ENCODE measurements at places on chromosomes 5 and 9.
A peak's percentile ranks its signal among the peaks of the same experiment; 100 is the strongest.

DNA sequence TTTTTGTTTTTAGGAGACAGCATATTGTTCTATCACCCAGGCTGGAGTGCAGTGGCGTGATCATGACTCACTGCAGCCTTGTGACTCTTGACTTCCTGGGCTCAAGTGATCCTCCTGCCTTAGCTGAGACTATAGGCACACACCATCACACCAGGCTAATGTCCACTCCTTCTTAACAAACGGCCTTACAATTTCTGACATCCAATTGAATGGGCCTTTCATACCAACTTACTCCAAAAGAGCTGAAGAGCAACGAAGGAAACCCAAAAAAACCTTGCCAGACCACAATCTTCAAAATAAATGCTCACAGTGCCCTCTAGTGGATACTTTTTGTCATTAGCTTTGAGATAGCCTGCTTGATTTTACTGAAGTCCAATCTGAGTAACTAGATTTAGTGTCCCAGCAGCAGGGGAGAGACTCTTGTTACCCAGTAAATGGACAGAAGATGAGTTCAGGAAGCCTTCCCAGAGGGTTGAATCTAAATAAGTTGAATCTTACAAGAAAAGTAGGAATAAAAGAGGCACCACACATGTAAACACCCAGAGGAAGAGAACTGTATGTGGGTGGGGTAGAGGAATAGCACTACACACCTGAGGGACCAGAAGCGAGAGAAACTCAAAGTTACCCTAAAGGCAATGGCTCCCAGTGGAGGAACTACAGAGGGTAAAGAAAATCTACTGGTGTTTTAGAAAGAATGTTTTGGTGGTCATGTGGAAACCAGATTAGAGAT, 9.3 kb downstream of the ZNF622 start:
- peak; percentile 49 for DNase-seq

GRCh38 chr9:3441197-3441816, 84.5 kb downstream of the RFX3 start:
- peak; percentile 40 for DNase-seq

GRCh38 chr5:158126442-158127405, 267.8 kb upstream of the CLINT1 start:
- no peak for DNase-seq

GRCh38 chr9:124673063-124673462, 98.0 kb downstream of the NR6A1 start:
- no peak for DNase-seq

GRCh38 chr5:157454273-157454672, 5.7 kb upstream of the NIPAL4 start:
- no peak for DNase-seq

Measured in PC-9 (cell line).